ENCODE measurements at places on chromosomes 2 and 18. TPM values are rescaled to one million over a fixed set of nuclear protein-coding genes. Genes with fewer than 3 reads are reported as not detected.

FZD7 gene
- total RNA-seq = 0.12 TPM

GMPPA gene
- 40.5 TPM for total RNA-seq

DNA sequence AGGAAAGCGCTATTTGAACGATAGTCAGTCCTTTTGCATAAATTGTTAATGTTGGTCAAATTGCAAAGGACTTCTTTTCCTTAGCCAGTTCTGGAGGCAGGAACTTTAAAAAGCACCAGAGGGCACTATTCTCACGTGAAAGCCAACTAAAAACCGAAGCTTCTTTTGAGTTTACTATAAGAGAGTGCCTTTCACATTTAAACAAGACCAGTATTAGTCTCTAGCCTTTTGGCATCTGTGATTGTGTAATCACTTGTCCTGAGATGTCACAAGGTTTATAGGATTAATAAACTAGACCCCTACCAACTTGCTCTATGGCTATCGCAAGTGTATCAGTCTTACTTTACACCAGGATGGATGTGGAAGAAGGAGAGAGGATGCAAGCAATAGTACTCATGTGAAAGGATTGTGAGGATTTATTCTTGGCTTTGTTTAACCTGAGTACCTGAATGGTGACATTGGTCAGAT, 14.4 kb upstream of the STAT4 start:
- no peaks in the 10 kb centered on the region for H3K36me3 ChIP-seq
- peaks cover 16% of the 10 kb centered on the region for H3K4me1 ChIP-seq

PLGLB2 gene
- 2.7 TPM for total RNA-seq

- H3K4me3 ChIP-seq = no peak overlapping the region
- no peaks in the 10 kb centered on the region for H3K27me3 ChIP-seq
- H3K36me3 ChIP-seq = no peaks in the 10 kb centered on the region
- DNase-seq = no peak
- no peak overlapping the region for H3K27ac ChIP-seq
These were observed 164.6 kb downstream of the GULP1 start for GRCh38 chr2:188456114-188456909.

GRCh38 chr2:159875083-159875482, 77.1 kb upstream of the CD302 start:
- peak; percentile 33 for DNase-seq
- H3K27me3 ChIP-seq = no peaks in the 10 kb centered on the region
- H3K4me3 ChIP-seq = no peak overlapping the region
- no peak overlapping the region for H3K27ac ChIP-seq
- peaks cover 58% of the 10 kb centered on the region for H3K36me3 ChIP-seq
- peaks cover 9% of the 10 kb centered on the region for H3K4me1 ChIP-seq

DNA sequence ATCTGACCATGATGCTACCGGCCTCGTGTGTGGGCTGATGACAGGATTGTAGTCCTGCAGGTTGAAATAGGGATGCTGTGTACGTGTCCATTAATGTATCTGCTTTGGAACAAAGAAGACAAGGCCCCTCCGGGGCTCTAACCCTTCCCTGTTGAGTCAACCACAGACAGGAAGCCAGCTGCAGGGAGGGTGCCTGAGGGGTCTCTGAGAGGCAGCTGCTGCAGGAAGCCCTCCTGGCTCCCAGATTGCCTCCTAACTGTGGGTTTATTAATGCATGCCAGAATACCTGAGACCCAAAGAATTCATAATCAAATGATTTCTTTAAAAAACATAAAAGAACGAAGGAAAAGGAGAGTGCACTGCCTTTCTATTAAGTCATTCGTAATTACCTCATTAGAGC, 140.4 kb downstream of the CELF4 start:
- H3K27ac ChIP-seq = no peak overlapping the region
- H3K27me3 ChIP-seq = no peaks in the 10 kb centered on the region
- no peaks in the 10 kb centered on the region for H3K36me3 ChIP-seq
- no peak overlapping the region for H3K4me3 ChIP-seq
- H3K4me1 ChIP-seq = no peaks in the 10 kb centered on the region

MBOAT2 gene
- 10.6 TPM for total RNA-seq

SERPINB4 gene
- total RNA-seq = not detected

- peak; percentile 79 for DNase-seq
- H3K27me3 ChIP-seq = peaks cover 13% of the 10 kb centered on the region
- peaks cover 8% of the 10 kb centered on the region for H3K4me1 ChIP-seq
- H3K27ac ChIP-seq = no peak overlapping the region
These were observed 48.1 kb upstream of the ARL4C start for GRCh38 chr2:234544659-234545611.

DNA sequence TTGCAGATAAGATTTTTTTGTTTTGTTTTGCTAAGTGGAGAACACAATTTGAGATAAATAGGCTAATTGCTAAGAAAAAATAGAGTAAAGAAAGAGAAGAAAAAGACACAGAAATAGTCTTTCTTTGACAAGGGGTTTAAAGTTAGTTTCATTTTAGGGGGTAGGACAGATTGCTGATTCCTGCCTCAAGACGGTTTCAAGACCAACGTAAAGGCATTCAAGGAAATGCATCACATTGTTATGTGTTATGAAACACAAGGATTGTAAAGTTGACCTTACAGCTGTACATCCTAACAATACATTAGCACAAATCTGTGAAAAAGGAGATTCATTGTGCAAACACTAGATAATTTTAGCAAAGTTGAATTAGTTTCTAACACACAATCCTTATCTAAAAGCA, 22.7 kb upstream of the ETAA1 start:
- no peaks in the 10 kb centered on the region for H3K4me1 ChIP-seq
- peaks cover 3% of the 10 kb centered on the region for H3K27me3 ChIP-seq
- no peak for DNase-seq
- H3K36me3 ChIP-seq = no peaks in the 10 kb centered on the region

DNA sequence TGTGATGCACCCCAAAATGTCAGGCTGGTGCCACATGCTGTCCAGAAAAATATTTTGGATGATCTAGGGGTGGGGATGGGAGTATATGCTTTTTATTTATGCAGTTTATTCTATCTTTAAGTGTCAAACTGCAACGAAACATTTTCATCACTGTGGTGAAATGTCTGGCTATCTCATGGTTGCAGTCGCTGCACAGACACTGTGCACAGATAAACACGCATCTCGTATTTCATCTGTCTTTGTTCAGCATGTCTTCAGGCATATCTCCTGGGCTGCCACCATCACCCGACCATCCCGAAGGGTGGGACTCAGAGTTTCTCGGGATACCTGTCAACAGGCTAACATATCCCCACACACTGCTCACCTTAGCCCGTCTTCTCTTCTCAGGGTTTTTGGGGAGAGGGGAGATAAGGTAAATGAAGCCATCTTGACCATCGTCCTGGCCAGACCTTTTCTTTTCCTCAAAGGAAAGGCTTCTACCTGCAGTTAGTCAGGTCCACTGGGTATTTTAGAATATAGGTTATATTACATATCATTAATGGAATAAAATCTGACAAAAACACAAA, 80.7 kb upstream of the NABP1 start:
- H3K27me3 ChIP-seq = peaks cover 8% of the 10 kb centered on the region
- H3K4me1 ChIP-seq = no peaks in the 10 kb centered on the region
- DNase-seq = no peak
- no peak overlapping the region for H3K4me3 ChIP-seq
- H3K27ac ChIP-seq = no peak overlapping the region
- H3K36me3 ChIP-seq = no peaks in the 10 kb centered on the region

- no peak overlapping the region for H3K4me3 ChIP-seq
- H3K27me3 ChIP-seq = no peaks in the 10 kb centered on the region
- no peak for DNase-seq
- H3K4me1 ChIP-seq = peaks cover 54% of the 10 kb centered on the region
- H3K36me3 ChIP-seq = peaks cover 42% of the 10 kb centered on the region
These were observed 6.3 kb downstream of the CCNT2 start for GRCh38 chr2:134924912-134925311.

NEU2 gene
- not detected for total RNA-seq

- H3K27me3 ChIP-seq = no peaks in the 10 kb centered on the region
- H3K4me1 ChIP-seq = no peaks in the 10 kb centered on the region
- no peak overlapping the region for H3K27ac ChIP-seq
These were observed 921.3 kb downstream of the CPS1 start for GRCh38 chr2:211477537-211478275.

- no peak for DNase-seq
- no peaks in the 10 kb centered on the region for H3K36me3 ChIP-seq
- H3K27ac ChIP-seq = no peak overlapping the region
- no peak overlapping the region for H3K4me3 ChIP-seq
These were observed 1.1 kb downstream of the DSC3 start for GRCh38 chr18:31041271-31042083.

CHRND gene
- total RNA-seq = not detected

DNA sequence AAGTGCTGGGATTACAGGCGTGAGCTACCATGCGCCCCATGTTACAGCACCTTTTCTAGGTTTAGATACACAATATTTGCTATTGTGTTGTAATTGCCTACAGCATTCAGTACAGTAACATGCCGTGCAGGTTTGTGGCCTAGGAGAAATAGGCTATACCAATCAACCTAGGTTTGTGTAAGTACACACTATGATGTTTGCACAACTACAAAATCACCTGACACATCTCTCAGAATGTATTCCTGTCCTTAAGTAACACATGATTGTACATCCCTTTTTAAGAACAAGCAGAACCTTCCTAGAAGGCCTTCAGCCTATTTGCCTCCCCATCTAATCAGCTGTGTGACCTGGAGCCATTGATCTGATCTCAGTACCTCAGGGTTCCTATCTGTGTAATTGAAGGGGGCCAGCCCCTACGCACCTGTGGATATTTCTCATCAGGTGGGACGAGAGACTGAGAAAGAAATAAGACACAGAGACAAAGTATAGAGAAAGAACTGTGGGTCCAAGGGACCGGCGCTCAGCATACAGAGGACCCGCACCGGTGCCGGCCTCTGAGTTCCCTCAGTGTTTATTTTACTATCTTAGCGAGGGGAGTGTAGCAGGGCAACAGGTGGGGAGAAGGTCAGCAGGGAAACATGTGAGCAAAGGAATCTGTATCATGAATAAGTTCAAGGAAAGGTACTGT, 18.7 kb upstream of the TMBIM1 start:
- no peak overlapping the region for H3K4me3 ChIP-seq
- peaks cover 16% of the 10 kb centered on the region for H3K4me1 ChIP-seq
- peak overlapping the region; percentile 5 for H3K27ac ChIP-seq
- DNase-seq = no peak
- H3K27me3 ChIP-seq = peaks cover 2% of the 10 kb centered on the region

DNA sequence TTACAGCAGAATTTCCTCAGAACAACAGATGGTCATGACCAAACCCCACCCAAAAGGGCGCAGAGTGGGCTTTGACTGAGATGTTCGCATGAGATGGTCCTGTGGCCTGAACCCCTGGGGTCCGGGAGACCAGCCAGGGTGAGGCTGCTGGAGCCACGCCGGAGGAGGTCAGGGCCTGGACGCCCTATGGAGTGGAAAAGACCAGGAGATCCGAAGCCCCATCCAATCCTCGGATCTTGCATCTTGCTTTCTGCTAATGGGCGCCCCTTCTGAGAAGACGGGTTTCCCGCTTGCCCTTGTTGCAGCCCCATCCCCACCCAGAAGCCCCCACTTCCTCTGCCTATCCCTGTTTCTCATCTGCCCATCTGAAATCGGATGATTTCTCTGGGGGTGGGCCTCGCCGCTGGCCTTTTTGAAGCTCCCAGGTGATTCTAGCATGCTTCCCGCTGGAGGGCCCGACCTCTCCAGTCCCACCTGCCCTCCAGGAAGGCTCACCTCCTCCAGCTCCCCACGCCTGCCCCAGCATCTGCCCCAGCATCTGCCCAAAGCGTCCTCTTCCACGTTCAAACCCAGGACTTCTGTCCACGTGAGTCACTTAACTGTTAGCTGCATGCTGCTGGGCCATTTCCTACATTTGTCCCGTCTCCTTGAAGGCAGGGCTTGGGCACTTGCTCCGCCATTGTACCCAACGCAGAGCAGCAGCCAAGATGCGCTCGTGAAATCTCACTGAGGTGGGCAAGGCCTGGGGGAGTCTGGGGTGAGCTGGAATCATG, 4.3 kb upstream of the CNDP1 start:
- no peak overlapping the region for H3K27ac ChIP-seq
- no peak for DNase-seq
- no peaks in the 10 kb centered on the region for H3K4me1 ChIP-seq
- no peak overlapping the region for H3K4me3 ChIP-seq

- no peaks in the 10 kb centered on the region for H3K36me3 ChIP-seq
- H3K27ac ChIP-seq = no peak overlapping the region
- H3K4me1 ChIP-seq = no peaks in the 10 kb centered on the region
- no peak overlapping the region for H3K4me3 ChIP-seq
These were observed 165.5 kb downstream of the GCA start for GRCh38 chr2:162509288-162509968.

CFAP65 gene
- total RNA-seq = not detected

DNA sequence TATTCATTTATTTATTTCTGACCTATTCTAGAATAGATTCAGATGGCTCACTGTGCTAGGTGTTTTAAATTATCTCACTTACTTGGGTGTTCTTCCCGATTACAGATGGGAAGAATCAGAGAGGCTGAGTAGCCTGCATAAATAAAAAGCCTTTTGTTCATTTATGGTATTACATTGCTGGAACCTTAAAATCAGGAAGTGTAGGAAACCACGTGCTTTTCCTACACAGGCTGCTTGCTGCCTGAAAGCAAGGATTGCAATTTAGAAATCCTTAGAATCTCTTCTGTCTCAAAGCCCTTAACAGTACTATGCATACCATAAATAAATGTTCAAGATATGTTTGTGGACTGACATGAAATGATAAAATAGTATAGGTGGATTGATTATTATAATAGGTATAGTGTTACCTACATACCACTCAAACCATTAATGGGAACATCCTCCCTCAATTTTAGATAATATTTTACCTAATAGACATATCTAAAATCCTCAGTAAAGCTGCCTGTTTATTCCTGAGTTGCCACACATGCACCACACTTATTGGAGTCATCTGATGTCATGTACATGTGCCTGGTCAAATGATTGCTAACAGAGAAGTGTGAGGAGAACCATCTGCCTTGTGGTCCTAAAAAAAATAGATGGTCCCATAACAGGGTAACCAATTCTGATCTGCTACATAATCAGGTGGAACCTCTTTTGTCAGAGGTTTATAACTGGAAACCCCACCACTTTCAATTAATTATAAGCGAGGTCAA, 73.5 kb upstream of the C2orf15 start:
- peaks cover 4% of the 10 kb centered on the region for H3K4me1 ChIP-seq
- H3K4me3 ChIP-seq = no peak overlapping the region
- DNase-seq = no peak
- peaks cover 4% of the 10 kb centered on the region for H3K27me3 ChIP-seq
- H3K36me3 ChIP-seq = no peaks in the 10 kb centered on the region

MARCHF4 gene
- not detected for total RNA-seq

- DNase-seq = peak; percentile 95
- H3K4me3 ChIP-seq = peak within 1 kb of the TSS; percentile 83
- peaks cover 2% of the 10 kb centered on the region for H3K27me3 ChIP-seq
- peaks cover 35% of the 10 kb centered on the region for H3K4me1 ChIP-seq
- H3K36me3 ChIP-seq = peaks cover 15% of the 10 kb centered on the region
These were observed at the start of gene SSB for GRCh38 chr2:169798718-169799592. Gene SSB (plus strand): TSS chr2:169798871. CDS start chr2:169800961, 2,090 bp downstream.

Measured in activated CD4-positive, alpha-beta T cell treated with anti-CD3 and anti-CD28 coated beads, Interleukin-2, amount 10 ng/mL, durations not matched to agents 7 days and 5 days (primary cell).